ENCODE measurements at places on chromosomes 11 and 22.

GRCh38 chr11:6856871-6857270 lies 6.0 kb upstream of the OR10A2 start:
- no peak for DNase-seq

GRCh38 chr11:59943997-59944714 lies 5.9 kb downstream of the OOSP1 start:
- DNase-seq: no peak

- no peak for DNase-seq
These were observed 42.7 kb upstream of the BIRC3 start for GRCh38 chr11:102274628-102275027.

DNA sequence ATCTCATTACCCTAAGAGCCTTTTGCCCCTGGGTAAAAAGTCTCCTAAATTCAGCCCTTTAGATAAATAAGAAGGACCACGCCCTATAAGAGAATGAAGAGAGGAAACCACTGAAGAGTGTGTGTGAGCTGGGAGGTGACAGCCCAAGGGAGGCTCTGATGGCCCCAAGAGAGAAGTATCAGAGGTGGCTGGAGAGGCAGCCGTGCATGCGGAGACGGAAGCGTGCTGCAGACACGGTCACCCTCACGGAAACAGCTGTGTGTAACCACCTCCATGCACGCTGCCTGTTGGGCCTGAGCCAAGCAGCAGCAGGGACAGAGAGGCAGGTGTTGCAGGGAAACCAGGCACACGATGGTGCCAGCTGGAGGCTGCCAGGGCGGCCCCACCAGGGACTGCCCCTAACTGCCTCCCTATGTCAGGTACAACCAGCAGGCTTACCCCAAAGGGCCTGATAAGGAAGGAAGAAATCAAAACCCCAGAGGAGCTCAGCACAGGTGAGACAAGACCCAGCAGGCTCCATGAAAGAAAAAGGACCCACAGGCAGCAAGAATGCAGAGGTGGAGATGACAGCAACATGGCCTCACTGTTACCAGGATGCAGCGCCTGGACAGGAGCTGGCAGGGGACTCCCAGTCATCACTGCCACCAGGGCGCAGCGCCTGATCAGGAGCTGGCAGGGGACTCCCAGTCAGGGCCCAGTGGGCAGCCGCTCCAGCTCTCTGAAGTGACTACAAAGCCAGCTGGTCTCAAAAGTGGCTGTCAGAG lies 7.8 kb downstream of the LARGE2 start:
- no peak for DNase-seq

GRCh38 chr11:65308281-65308891 lies 6.3 kb upstream of the CDC42EP2 start:
- no peak for DNase-seq

GRCh38 chr11:131253142-131253655 lies 117.2 kb upstream of the NTM start:
- no peak for DNase-seq

DNA sequence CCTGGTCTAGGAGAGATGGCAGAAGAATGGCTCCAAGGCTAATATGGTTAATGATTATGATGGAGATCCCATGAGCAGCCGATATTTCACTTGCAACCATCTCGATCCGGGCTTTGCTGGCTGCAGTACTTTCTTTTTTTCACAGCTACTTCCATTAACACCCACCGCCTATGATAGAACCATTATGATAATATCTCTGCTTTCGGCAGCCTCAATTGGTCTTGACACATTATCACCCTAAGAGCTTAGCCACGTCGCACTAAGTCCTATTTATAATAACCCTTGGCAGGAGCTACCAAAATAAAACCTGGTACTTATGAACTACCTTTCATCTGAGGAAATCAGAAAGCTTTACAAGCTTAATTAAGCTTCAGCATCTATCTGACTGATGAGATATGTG lies 7.6 kb upstream of the FJX1 start:
- no peak for DNase-seq

DNA sequence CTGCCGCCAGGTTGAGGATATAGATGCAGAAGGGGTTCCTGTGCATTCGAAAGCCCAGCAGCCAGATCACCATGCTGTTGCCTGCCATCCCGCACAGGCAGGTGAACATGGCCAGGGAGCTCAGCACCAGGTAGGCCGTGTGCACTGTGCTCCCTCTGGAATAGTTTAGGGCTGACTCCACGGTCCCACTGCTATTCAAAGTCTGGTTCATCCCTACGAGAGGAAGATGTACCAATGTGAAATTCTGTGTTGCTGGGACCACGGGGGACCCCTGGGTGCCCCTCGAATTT lies at the start of gene MRGPRD:
Gene MRGPRD, minus strand, starts transcription at position 211 of the 290 bp plus-strand sequence. Its CDS starts 0 bp downstream, at position 211.
- DNase-seq: no peak

GRCh38 chr22:26377170-26377830 lies 51.8 kb upstream of the ASPHD2 start:
- DNase-seq: no peak

DNA sequence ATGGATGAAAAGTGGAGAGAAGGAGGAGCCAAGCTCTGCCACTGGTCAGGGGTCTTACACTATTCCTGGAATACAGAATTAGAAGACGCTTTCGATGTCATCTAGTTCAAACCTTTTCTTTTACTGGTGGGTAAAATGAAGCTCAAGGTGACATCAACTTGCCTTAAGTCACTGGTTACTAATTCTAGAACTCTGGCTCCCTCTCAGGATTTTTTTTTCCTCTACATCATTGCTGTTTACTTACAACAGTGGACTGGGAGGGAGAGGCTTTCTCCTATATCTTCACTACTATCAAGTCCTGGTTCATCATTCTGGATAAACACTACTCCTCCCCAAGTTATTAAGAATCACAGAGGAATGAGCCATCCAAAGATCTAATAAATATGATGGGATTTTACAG lies 82.9 kb downstream of the ETS1 start:
- no peak for DNase-seq

- DNase-seq: no peak
These were observed 471.1 kb upstream of the ANO3 start for GRCh38 chr11:25860677-25861450.

GRCh38 chr22:20583471-20583922 lies 76.1 kb downstream of the MED15 start:
- no peak for DNase-seq
